Mucosa of gallbladder (tissue), 1 donor: ENCODE measurements at places on chromosomes 4 and X. TPM values are rescaled to one million over a fixed set of nuclear protein-coding genes. Genes with fewer than 3 reads are reported as not detected.

- no peak for DNase-seq
Measured at GRCh38 chrX:119646515-119646914, 40.3 kb upstream of the NKRF start.

GRCh38 chr4:5524446-5525299 lies 183.7 kb downstream of the EVC2 start:
- peak; percentile 86 for DNase-seq

DNA sequence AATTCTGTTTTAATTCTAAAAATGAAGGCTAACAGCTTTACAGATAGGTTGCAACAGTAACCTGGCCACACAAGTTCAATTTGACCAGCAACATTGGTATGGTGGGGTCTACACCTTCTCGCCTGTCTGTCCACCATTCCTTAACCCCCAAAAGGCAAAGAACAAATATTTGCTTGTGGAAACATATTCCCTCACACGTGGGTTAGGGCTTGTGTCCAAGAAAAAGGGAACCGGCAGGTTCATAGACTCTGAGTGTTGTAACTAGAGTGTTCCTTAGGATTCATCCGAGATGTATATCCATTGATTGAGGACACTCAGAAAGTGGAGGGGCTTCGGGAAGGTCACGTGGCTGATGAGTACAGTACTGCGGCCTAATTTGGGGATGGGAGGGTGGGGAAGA lies 54.1 kb downstream of the C4orf51 start:
- DNase-seq = no peak

The CLDN34 gene
- 0.43 TPM for total RNA-seq
